ENCODE measurements at places on chromosomes 16 and 17.
A peak's percentile ranks its signal among the peaks of the same experiment; 100 is the strongest.

- no peak for DNase-seq
These were observed 51.0 kb upstream of the SREBF1 start for GRCh38 chr17:17887752-17888304.

DNA sequence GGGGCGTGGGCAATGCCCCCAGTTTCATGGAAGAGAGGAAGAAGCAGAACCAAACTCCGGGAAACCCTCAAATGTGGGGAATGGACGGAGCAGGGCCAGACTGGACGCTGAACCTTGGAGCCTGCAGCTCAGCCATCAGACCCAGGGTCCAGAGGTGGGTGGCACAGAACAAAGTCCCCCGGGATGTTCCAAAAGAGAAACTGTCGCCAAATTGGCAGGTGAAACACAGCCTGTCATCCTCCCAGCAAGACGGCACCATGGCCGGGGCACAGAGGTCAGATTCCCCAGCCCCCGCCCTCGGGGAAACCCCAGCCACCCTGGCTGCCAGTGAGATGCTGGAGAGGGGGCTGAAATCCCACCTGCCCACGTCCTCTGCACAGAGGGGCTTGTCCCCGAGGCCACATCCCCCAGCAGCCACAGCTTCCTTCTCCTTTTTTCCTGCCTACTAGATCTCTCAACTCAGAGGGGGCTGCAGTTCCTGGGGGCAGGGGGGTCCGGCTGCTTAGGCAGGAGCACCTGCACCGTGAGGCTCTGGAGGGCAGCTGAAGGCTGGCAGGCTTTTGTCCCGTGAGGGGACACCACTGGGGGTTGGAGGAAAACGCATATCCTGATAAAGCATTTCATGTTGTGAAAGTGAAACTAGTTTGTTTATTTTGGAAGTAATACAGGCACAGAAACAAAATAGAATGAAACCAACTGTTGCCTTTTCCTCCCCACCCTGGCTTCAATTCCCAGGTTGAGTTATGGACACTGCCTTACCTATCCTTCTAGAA, 1.2 kb upstream of the SECTM1 start:
- DNase-seq, result no peak

GRCh38 chr16:11735787-11736186, 6.9 kb downstream of the TXNDC11 start:
- no peak for DNase-seq

- no peak for DNase-seq
These were observed 7.0 kb downstream of the DPEP1 start for GRCh38 chr16:89620406-89620841.

DNA sequence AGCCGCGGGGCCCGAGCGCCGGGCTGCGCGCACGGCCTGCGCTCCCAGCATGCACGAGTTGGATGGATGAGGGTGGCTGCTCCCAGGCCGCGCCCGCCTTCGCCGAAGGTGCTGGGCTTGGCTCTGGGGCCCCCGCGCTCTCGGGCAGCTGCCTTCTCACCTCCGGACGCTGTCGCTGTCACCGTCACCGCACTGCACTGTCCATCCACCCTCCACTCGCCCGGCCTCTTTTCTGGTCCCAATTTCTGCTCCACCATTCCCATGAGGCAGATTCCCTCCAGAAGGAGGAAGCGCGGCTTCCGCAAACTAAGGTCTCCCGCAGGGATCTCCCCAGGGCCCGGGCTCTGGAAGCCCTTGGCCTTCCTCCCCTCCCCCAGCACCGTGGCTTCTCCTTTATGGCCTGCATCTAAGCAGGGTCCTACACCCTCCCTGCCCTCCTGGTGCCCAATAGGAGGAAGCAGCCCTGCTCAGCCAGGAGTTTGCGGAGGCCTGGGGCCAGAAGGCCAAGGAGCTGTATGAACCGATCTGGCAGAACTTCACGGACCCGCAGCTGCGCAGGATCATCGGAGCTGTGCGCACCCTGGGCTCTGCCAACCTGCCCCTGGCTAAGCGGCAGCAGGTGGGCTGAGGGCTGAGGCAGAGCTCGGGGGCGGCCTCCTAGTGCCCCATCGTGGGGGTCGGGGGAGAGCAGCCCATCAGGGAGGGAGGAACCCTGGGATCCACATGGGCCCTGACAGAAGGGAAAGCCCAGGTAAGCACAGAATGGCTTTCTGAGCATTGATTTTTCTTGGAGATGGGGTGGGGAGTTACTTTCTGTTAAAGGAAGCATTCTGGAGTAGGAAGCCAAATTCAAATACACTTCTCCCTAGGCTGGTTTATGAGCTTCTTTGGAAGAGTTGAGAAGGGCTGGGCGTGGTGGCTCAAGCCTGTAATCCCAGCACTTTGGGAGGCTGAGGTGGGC, 899 bp downstream of the ACE start:
- no peak for DNase-seq

GRCh38 chr16:72711823-72712222, 336.1 kb downstream of the ZFHX3 start:
- DNase-seq, result no peak

- DNase-seq, result peak; percentile 16
These were observed 23.2 kb downstream of the DYNC1LI2 start for GRCh38 chr16:66728117-66728787.

DNA sequence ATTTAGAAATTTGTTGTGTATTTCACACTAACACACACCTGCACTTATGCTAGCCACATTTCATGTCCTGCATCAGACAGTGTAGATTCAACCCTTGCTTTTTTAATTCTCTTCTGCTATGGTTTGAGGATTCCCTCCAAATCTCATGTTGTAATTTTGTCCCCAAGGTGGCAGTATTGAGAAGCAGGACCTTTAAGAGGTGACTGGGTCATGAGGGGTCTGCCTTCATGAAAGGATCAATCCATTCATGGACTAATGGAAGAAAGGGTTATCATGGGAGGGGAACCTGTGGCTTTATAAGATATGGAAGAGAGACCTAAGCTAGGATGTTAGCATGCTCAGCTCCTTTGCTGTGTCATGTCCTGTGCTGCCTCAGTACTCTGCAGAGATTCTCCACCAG, 1032.2 kb downstream of the CDH11 start:
- no peak for DNase-seq

DNA sequence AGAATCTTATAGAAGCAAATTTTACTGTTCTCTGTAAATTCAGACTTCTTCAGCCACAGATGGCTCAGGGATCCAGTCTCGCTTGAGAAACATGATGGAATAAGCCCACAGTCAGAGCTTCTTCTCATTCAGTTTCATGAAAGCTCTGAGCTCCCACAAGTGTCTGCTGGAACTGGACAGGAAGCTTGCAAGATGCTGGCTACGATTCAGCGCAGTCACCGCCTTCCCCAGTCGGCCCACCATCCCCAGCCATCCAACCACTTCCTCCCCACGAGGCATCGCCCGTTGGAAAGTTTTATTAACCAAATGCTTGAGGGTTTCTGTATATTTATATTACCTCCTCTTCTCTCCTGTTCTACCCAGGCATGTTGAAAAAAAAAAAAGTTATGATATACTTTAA, 171.7 kb downstream of the ZFHX3 start:
- DNase-seq, result no peak

- no peak for DNase-seq
These were observed 10.6 kb upstream of the CES3 start for GRCh38 chr16:66950437-66950836.

- DNase-seq, result no peak
These were observed 28.2 kb downstream of the ZFHX3 start for GRCh38 chr16:73019457-73020362.

DNA sequence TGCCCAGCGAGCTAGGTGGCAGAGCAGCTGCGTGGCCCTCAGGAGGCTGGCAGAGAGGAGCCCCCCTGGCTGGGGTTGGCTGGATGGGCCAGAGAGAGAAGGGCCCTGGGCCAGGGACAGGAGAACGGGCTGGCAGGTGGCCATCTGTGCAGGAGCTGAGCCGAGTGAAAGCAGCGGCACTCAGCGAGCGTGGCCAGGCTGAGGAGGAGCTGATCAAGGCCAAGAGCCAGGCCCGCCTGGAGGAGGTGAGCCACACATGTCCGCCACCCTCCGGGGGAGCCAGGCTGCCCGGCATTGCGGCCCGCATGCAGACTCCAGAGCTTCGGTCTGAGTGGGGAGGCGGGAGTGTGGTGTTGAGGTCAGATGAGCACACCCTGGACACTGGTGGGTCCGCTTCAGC, 2.1 kb upstream of the RAC3 start:
- DNase-seq, result no peak

- DNase-seq, result no peak
These were observed 32.5 kb downstream of the DGKE start for GRCh38 chr17:56866496-56866895.

DNA sequence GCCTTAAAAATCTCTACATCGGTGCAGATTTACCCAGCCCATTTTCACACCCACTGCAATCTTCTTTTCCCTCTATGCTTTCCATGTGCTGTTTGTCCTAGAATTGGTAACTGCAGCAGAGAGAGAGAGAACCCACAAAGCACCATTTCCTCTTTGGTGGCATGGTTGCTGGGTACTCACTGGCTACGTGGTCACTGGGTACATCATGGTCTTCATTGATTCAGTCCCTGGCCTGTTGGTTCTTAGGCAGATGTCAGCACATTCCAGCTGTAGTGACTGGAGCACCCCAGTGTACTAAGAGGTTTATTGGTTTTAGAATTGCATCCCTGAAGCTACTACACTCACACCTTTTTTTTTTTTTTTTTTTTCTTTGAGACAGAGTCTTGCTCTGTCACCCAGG, 156.1 kb upstream of the CACNG5 start:
- DNase-seq, result no peak

DNA sequence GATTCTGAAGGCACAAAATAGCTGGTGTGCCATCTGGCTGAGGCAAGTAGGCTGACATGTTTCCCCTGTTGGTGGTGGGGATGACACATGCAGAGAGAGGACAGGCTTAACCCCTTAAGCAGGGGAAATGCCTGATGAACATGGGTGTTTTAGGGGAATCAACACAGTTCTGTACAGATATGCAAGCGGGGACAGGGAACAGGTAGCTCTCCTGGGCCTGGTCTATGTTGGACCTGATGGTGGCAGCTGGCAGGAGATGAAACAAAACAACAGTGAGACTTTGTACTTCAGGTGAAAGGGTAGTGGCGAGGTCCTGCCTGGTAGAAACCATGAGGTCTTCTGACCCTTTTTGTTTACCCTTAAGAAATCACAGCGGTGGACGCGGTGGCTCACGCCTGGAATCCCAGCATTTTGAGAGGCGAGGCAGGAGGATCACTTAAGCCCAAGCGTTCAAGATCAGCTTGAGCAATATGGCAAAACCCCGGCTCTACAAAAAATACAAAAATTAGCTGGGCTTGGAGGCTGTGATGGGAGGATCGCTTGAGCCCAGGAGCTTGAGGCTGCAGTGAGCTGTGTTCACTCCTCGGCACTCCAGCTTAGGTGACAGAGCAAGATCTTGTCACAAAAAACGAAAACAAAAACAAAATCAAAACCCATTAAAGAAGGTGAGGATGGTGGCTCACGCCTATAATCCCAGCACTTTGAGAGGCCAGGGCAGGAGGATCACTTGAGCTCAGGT, 10.5 kb downstream of the OR1F1 start:
- no peak for DNase-seq

GRCh38 chr16:87057211-87057881, 259.8 kb downstream of the C16orf95 start:
- DNase-seq, result no peak

- DNase-seq, result no peak
These were observed 24.9 kb upstream of the ADAMTS18 start for GRCh38 chr16:77459534-77460254.

- DNase-seq, result no peak
These were observed 18.6 kb upstream of the ENDOV start for GRCh38 chr17:80396157-80397033.

- DNase-seq, result no peak
These were observed 135.5 kb upstream of the CRHR1 start for GRCh38 chr17:45648642-45649041.

- no peak for DNase-seq
These were observed 6.2 kb downstream of the CRISPLD2 start for GRCh38 chr16:84825896-84826557.

DNA sequence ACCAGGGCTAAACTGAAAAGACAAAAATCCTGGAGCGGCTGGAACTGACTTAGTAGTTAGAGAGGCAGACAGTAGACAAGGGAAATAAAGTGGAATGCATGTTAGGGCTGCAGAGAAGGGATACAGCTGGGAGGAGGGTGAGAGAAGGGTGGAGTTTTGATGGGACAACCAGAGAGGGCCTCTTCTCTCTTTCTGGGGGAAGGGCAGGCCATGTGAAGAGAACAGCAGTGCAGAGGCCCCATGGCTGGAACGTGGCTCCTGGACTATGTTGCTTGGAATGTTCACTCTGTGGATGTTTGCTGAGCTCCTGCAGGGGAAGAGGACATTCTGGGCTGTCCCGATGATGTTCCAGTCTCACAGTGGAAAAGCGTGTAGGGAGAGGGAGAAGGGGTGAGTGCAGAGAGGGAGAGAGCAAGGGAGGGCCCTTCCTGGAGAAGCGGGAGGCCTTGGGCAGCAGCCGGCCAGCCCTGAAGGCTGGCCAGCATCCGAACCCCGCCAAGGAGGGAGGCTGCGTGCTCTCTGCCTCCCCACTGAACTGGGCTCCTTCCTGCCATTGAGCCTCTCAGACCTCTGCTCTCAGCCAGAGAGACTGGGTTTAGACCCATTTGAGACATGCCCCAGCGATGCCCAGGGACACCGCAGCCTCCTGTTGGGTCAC, 33.1 kb upstream of the GSE1 start:
- DNase-seq, result no peak

DNA sequence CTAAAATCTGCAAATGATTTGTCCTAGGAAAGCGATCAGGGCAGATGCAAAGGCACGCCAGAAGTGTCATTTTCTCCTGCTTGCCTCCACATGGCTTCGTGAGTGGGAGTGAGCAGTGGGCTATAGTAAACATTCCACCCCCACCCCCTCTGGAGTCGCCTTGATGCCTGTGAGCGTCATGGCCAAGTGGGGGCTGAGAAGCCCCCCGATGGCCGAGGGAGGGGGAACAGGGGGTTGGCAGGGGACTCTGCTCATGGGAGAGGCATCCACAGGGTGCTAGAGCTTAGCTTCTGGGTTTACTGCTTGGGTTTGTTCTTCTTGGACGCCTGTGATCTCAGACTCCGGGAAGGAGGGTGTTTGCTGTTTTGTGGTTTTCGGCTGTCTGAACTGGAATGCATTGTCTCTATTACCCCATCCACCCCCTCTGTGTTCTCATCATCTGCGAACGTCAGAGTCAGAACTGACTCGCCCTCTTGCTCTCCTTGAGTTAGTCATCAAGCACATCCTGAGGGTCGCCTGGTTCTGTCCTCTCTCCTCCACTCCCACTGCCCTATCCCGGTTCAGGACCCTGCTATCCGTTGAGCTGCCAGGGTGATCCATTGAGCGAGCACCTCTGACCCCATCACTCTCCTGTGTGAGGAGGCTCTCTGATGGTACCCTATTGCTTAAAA, 15.4 kb downstream of the TNS4 start:
- no peak for DNase-seq

GRCh38 chr16:78961464-78961863, 639.1 kb downstream of the MAF start:
- DNase-seq, result no peak

- DNase-seq, result peak; percentile 32
These were observed 43.2 kb downstream of the C16orf82 start for GRCh38 chr16:27109666-27110523.

Data from NCI-H748 treated with DMSO at 0.1 percent for 48 hours (cell line).